ENCODE measurements at places on chromosomes 2 and 18.

GRCh38 chr2:160298960-160299359 is 98.9 kb upstream of the ITGB6 start:
- DNase-seq, result no peak

DNA sequence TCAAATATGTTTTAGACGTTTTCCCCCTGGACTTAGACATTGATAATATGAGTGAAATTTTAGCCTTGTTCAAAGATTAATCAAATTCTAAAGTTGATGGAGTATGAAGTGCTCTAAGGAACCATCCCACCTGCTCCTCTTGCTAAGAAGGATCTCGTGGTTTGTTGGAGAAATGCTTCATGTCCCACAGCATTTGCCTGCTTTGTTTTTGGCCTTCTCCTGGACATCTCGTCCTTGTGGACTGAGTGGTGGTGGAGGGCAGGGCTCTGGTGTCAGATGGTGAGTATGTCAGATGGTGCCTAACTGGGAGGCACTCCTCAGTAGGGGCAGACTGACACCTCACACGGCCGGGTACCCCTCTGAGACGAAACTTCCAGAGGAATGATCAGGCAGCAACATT is 39.7 kb upstream of the KCNE4 start:
- no peak for DNase-seq

DNA sequence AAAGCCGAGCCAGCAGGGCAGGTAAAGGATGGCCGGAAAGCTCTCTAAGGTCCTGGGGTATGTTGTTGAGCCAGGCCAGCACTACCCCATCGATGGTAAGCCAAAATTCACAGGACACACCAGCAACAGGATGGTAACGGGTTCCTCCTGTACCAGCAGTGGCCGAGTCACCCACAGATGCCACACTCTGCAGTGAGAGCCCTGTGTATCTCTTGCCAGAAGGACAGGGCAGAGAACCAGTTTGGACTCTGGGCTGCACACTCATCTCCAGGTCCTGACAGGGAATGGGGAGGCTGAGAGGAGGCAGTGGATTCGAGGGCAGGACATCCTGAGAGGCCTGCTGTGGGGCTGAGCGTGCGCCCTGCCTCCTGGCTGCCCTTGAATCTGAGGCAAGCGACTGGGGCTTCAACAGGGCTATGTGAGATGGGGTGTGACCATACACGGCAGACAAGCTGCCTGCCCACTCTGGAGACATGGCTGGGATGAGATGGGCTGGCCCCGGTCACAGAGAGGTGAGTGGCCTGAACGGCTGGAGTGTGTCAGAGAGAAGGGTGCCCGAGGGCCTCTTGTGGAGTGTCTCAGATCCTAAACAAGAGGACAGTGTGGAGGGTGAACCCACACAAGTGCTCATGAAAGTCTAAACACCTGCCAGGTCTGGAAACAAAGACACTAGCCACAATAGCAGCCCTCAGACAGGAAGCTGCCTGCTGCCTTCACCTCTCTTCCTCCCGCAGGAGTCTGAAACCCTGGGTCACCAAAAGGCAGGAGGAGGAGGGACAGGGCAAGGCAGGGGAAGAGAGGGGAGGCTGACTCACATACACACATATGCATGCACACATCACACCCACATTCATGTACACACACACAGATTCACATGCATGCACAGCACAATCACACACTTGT is 182.3 kb downstream of the LOXHD1 start:
- no peak for DNase-seq

DNA sequence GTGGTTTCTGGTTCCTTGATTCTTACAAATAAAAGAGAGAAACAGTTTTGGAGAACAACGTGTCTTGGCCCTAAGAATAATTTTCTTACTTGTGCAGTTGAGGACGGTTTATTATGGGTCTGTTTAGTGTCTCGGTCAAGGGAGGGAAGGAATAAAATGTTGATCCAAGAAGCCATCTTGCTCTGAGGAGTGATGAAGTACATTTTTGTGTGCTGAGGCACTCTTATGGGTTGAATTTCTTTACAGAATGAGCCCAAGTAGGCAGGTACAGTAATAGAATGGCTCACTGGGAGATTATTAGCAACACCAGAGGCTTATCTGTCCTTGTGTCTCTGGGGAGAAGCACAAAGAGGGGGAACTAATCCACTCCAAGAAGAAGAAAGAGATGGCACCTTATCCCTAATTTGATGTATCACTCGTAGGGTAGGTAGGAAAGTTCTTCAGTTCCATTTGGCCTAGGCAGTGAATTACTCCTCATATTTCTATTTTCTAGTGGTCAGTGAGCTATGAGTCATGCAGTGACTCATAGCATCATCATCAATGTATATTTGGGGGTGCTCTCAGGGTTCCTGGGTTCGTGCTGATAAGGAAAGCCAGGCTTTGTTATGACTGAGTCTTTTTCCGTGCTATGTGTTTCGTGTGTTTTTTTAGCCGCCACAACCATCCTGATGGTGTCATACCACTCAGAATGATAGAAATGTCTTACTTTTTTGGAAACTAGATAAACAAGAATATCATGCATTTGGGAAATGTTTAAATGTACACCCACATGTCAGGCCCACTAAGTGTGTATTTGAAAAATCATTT is 250.1 kb upstream of the CTAGE1 start:
- no peak for DNase-seq

DNA sequence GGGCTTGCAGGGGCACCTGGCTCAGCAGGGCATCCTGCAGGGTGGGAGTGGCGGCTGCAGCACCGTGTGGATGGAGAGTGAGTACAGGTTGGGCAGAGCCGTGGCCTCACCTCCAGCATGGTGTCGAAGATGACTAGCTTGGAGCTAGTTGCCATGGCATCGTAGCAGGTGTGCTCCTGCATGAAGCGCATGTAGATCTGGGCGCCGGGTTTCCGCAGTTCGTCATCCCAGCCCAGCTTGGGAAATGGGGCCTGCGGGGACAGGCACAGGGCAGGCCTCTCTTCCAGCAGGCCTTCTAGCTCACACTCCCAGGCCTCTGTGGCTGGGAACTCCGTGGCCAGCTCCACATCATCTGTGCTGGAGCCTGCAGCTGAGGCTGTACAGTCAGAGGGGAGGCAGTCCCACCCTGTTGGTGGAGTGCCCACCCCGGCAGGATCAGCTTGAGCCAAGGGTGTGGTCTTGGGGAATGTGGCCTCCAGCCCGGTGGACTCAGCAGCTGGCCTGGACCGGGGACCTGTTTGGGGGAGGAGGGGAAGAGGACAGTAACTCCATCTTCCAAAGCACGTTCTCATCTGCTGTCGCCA is 1.6 kb downstream of the PRKAG3 start:
- DNase-seq, result no peak

DNA sequence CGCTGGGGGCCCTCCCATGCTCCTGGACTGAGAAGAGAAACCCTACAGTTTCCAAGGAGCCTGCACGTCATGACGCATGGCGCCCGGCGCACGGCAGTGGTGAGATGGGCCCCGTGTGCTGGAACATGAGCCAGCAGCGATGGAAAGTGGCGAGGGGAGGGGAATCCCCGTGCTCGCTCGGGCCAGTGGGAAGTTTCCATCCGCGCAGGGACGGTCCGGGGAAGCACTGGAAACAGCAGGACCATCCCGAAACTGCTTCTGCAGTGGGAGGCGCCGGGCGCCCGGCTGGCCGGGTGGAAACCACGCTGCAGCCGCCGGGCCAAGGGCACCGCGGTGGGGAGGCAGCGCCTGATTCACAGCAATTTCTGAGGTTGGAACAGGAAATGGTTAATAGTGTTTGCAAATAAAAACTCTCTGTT is 4.9 kb upstream of the PDCD1 start:
- no peak for DNase-seq

GRCh38 chr2:108933691-108934117 is 55.3 kb downstream of the EDAR start:
- DNase-seq, result no peak

DNA sequence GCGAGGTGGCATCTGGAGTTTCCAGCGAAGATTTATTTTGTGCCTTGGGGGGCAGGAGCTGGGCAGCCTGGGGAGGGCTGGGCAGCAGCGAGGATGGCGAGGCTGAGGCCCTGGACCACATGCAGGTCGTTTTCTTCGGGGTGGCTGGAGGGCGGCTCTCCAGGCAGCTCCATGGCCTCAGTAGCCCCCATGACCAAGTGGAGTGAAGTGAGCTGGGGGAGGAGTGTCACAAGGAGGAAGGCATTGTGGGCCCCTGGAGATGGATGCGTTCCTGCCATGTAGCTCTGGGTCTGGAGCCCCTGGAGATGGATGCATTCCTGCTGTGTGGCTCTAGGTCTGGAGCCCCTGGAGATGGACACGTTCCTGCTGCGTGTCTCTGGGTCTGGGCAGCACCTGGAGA is 40.4 kb downstream of the SH3BP4 start:
- no peak for DNase-seq

DNA sequence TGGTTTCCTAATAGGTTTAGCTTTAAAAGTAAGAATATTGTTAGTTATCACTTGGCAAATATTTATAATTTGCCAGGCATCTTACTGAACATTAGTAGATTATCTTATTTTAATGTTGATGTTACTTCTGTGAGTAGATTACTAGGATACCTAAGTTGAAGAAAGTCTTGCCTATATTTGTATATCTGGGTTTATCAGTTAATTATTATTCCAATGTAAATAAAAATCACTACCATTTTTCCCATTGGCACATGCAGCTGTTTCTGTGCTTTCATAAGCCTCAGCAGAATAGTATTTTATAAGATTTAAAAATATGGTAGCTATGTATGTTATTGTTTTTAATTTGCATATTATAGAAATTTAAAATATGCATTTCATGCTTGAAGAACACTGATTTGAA is 16.3 kb upstream of the TRIM43B start:
- DNase-seq, result no peak

DNA sequence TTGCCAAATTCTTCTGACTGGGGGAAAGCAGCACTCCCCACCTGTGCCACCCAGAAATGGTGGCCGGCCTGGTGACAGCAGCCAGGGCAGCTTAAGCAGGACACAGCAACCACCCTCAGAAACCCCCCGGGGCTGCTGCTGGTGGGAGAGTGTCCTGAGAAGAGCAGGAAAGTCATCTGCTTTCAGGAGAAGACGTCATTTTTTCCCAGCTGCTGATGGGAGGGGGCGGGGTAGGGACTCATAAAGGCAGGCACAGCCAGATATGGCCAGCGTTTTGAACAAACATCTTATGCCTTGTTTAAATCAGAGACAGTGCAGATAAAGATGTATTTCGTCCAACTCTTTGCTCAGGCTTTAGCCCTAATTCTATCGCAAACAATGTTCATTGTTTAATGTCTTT is 139.5 kb downstream of the LRRC30 start:
- no peak for DNase-seq

GRCh38 chr2:127389778-127390435 is 2.1 kb upstream of the MAP3K2 start:
- no peak for DNase-seq

- no peak for DNase-seq
Observed at GRCh38 chr2:34316788-34317187, 717.7 kb upstream of the FAM98A start.

GRCh38 chr2:22499082-22499839 is 885.7 kb upstream of the KLHL29 start:
- no peak for DNase-seq

DNA sequence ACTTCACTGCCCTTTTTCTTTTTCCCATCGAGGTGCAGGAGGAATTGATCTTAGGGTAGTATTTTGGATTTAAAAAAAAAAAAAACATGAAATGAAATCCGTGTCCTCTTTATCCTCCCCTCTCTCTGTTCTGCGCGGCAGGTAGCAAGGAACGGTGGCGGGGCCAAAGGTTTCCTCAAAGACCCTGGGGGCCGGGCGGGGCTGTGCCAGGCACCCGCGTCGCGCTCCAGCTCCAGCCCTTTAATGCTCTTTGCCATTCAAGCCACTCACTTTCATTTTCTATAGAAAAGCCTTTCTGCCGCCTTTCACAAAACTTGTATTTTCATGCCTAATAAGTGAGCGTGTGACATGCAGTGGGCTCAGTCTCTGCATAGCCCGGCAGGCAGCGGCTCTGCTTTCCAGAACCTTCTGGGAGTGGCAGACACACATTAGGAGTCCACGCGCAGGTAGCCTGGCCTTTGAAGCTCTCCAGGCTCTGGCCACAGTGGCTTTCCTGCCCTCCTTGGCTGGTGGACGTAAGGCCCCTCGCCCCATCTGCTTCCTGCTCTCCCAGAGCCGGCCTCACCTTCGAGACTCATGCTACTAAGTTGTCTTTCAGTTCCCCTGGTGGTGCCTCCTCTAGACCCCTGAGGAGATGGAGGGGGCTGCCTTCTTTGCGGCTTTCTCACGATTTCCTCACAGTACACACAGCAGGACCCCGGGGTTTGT is 41.7 kb downstream of the AGAP1 start:
- no peak for DNase-seq

DNA sequence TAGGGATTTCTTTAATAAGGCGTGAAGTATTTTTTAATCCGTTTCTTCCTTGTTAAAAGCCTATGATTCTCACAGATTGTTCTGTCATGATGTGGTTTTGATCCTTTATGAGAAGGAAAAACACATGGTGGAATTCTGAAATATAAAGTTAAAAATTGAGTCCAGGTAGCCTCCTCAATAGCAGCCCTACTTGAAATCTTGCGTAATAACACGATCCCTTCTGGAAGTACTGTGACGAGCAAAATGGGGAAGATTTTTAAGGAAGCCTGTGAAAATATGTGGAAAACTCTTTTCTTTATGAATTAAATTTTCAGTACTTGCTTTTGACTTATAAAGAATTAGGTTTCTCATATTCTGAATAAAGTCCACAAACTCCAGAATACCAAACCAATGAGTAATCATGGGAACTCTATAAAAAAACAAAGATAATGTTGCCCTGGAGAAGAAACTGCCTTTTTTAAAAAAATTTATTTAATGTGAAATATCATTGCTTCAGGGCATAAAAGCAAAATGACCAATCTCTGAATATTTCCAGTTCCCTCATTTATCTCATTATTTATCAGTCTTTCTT is 476.4 kb upstream of the ZEB2 start:
- no peak for DNase-seq

- DNase-seq, result no peak
Observed at GRCh38 chr2:196914867-196915460, 11.5 kb downstream of the PGAP1 start.

DNA sequence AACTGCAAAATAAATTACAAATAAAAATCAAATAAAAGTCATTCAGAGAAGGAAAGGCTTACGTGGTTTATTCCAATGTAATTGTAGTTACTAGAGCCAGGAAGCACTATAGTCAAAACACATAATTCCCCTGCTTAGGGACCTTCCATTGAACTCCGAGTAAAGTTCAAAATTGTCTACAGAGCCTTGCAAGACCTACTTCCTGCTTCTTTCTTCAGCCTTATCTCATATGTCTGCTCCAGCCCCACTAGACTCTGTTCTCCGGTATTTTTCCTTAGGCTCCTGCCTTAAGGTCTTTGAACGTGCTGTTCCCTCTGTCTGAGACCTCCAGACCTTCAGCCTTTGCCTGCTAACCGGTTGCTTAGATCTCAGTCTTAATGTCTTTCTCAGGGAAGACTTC is 104.3 kb downstream of the ARL6IP6 start:
- DNase-seq, result no peak

DNA sequence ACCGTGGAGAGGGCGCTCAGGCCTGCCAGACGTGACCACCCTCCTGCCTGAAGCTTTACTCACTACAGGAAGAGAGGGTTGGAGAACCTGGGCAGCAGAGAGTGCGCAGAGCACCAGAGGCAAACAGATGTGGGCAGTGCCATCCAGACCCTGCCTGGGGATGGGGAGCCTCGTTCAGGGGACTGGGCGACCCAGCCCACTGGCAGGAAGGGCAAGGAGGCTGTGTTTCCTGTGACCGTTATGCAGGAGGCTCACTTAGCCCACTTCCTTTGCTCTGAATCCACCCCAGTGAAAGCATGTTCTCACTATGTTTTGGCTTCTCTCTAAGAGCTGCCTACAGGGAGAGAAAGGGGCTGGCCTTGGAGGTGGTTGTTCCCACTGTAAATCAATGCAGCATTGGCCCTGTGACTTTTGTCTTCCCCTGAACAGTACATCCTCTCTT is 23.0 kb upstream of the ACKR3 start:
- no peak for DNase-seq

Measured in WTC11 (cell line).